ENCODE measurements at places on chromosomes 2 and 18.

DNA sequence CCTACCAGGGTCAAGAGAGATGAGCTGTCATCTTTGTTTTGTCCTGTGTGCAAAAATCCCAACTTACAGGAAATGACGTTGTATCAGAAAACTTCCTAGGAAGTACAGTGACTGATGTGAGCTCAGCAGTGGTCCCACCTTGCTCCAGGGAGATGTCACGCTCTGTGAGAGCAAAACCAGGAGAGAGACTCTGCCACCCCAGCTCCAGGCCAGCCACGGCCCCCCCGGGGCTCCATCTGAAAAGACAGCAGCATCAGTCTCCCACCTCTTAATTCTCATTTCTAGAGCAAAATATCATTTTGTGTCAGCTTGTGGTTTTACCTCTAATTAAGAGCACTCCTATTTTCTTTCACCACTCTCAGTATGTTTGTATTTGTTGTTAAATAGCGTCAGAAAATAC, 57.5 kb downstream of the MYL12B start:
- DNase-seq, result no peak

DNA sequence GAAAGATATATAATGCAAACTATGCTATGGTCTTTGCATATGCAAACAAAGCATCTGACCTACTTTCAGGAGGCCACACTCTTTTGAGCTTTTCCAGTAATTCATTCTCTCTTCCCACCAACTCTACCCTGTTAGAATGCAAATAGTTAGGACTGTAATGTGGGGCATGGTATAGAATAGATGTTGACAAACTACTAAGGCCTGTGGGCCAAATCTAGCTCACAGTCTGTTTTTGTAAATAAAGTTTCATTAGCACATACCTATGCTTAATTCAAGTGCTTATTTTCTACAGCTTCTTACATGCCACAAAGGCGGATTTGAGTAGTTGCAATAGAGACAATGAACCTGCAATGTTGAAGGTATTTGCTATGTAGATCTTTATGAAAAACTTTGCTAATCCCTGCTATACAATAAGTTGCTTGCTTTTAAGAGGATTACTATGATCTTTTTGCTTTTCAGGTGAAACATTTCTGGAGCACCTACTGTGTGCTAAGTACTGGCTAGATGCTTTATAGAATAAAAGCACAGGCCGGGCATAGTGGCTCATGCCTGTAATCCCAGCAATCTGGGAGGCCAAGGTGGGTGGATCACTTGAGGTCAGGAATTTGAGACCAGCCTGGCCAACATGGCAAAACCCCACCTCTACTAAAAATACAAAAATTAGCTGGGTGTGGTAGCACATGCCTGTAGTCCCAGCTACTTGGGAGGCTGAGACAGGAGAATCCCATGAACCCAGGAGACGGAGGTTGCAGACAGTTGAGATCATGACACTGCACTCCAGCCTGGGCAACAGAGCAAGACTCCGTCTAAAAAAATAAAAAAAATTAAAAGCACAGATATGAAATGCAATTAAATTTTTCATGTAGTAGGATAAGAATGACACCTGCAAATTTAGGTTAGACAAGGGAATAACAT, 267.8 kb downstream of the DPP10 start:
- DNase-seq, result no peak

DNA sequence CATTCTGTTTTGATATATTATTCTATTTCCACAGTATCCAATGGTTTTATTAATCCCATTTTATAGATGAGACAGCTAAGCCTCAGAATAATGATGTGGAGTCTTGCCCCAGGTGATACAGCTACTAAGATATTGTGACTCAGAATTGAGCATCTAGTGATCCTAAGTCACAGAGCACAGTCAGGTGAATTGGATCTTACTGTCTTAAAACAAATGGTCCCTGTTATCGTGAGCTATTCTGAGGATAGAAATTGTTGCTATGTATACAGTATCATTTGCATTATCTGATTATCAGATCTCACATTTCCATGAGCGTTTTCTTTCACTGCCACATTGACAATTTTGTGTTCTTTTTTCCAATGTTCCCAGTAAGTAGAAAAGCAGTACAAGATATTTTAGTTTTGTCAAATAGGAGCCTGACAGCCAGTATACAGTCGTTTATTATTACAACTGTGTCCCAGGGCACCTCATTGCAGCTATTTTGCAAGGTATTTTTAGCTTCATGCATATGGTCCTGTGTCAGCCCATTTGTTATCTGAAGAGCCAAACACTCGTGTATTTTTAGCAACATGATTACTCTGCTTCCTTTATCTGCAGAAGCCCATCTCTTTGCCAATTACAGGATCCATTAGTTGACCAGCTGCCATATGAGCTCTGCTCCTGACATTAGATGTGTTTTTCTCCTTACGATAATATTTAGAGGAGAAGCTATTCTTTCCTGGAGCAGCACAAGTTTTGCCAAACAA, 25.1 kb upstream of the SGPP2 start:
- DNase-seq, result no peak

- no peak for DNase-seq
Measured at GRCh38 chr2:178873912-178874311, 66.7 kb upstream of the TTN start.

DNA sequence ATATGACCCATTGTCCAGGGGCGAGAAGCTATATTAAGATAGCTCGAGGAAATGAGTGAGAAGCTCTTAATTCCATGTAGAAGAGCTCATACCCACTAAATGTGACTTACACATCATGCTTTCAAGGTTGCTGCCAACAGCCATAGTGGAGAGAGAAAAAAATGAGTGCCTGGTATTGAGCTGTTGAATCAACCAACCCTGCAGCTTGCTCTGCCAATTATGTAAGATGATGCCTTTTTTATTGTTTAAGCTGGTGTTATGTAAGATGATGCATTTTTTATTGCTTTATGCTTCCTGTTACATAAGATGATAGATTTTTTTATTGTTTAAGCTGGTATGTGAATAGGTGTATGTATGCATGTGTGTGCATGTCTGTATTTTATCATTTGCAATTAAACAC, 228.2 kb downstream of the CCDC178 start:
- no peak for DNase-seq

DNA sequence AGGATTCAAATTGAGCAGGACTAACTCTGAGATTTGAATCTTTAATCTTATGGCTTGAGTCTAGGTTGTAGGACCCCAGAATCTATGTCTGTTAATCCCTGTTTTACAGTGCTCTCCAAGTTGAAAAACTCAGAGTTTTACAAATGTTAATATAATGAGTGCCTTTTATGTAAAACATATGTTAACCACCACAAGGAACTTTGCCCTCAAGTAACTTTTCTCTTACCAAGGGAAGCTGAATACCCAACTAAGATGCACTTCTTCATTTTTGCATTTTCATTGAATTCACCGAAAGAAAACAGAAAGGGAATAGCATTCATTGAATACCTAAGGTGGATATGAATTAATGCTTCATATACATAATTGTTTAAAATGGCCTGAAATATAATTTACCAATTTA, 338.1 kb downstream of the RPRM start:
- no peak for DNase-seq
